ENCODE measurements at places on chromosomes 6 and 20. TPM values are rescaled to one million over a fixed set of nuclear protein-coding genes. Genes with fewer than 3 reads are reported as not detected.

The HCRTR2 gene
- total RNA-seq: not detected

The NANP gene
- 4.6 TPM for total RNA-seq

The B4GALT5 gene
- total RNA-seq: 36.0 TPM

The CGAS gene
- total RNA-seq: 7.5 TPM

The AKAP7 gene
- total RNA-seq: 31.8 TPM

The TRIM10 gene
- total RNA-seq: 0.62 TPM

The PBOV1 gene
- not detected for total RNA-seq

The SPATA25 gene
- 2.8 TPM for total RNA-seq

DNA sequence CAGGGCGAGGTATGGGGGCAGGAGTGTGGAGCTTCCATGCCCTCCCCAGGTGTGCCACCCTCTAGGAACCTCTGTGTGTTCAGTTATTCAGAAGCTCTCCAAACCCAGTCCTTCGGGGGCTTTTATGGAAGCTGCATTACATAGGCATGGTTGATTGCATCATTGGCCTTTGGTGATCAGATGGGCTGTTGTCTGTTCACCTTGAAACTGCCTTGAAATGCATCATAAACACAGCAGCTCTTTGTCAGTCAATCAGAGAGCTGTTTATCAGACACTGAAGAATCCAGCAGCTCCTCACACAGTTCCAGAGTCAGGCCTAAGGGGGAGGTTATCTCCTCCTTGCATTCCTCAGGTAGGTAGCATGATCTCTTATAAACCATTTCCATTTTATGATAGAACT is 62.4 kb downstream of the E2F3 start:
- DNase-seq: no peak

DNA sequence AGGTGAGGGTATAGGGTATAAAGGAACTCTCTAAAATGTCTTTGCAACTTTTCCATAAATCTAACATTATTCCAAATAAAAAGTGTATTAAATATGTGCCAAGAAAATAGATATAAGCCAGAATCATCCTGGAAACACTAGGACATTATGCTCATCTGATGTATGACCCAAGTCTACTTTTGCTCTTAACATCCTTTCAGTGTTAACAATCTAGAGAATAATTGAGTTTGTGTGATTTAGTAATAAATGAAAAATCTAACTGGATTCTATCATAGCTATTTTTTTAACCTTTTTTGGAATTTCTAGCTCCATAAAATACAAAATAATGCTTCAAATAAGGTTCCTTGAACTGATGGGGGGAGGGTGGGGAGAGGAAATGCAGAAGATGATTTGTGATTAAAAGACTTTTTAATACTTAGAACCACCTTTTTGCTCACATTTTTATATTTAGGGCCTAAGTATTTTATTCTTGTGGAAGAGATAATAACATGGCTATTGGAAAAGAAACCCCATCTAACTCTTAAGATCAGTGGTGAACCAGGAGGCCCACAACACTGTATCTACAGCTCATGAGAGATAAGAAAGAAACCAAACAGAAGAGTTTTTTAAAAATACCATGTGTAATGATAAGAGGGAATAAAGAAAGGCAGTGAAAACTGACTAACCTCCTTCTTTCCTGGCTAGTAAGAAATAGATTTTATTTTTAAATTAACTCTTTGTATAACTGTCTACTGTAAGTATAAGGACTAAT is 68.5 kb downstream of the PDSS2 start:
- no peak for DNase-seq

GRCh38 chr20:52267418-52267817 is 75.8 kb upstream of the ZFP64 start:
- DNase-seq: no peak

DNA sequence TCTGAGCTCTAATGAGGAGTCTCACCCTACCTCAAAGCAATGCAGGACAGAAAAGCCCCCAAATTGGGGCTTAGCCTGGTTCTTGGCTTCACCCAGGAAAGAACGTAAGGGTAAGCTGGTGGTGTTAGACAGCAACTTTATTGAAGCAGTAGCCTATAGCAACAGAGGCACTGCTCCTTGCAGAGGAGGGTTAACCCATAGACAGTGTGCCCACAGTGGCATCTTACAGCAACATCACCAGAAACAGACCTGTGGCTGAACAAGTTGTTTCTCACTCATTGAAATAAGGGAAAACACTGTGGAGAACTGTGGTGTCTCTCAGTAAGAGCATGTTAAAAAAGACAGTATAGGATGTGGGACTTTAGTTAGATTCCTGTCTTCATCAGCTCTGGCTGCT is 80.4 kb upstream of the SPTLC3 start:
- DNase-seq: no peak

GRCh38 chr20:13494019-13494418 is 144.7 kb downstream of the TASP1 start:
- DNase-seq: no peak

GRCh38 chr6:79600812-79601609 is 30.1 kb upstream of the SH3BGRL2 start:
- DNase-seq: no peak

DNA sequence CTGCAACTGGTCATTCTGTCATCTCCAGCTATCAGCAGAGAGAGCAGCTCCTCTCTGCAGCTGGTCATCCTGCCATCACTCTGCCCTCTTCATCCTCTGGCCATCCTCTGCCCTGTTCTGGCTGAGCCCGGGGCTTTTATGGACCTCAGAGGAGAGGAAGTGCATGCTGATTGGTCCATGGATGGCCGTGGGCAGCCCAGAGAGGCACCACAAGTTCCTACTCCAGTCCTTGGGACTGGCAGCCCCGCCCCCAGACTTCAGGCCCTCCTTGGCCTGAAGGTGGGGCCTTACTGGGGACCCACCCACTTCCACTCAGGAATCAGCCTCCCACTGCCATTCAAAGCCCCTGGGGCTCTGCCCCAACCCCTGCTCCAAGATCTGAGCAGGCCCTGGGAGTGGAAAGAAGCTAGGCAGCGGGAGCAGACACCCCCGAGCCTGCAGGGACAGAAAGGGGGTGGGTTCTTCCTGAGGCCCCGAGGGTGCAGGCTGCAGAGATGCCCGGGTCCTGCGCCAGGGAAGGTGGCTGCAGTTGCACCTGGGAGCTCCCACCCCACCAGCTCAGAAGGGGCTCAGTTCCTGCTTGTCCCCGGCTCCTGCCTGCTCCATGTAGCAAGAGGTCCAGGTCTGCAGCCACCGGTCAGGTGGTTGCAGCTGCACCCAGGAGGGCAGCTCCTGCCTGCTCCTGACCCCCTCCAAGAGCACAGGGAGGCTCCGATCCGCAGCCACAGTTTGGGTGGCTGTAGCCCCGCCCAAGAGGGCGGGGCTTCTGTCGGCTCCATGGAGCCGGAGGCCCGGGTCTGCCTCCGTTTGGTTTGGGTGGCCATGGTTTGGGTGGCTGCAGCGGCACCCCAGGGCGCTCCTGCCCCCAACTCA is 34.1 kb upstream of the HMGA1 start:
- DNase-seq: no peak

DNA sequence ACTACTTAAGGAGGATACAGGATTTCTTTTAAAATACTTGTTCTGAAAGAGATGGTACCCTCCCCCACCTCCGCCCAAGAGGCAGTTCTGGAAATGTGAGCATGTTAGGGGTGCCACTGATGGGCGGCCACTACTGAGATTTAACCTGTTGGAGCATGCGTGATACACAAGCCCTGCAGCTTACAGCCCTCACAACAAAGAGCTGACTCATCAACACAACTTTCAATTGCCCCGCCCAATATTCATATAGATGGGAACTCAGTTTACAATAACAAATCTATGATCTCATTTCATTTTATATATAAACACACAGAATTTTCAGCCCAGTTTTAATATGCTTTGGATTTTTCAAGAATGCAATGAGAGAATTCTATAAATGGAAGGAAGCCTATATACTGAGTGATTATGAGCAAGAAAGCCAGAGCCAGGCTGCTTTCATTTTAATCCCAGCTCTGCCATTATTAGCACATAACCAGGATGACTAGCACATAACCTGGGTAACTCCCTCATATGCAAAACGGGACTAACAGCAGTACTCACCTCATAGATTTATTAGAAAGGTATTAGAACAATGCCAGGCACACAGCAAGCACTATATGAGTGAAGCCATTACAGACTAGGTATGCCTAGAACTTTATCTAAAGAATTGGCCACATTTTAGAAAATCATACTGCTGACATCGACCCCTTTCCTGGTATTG is 45.6 kb upstream of the IPCEF1 start:
- DNase-seq: no peak

- DNase-seq: no peak
These were observed 50.6 kb downstream of the GINS1 start for GRCh38 chr20:25457886-25458680.

DNA sequence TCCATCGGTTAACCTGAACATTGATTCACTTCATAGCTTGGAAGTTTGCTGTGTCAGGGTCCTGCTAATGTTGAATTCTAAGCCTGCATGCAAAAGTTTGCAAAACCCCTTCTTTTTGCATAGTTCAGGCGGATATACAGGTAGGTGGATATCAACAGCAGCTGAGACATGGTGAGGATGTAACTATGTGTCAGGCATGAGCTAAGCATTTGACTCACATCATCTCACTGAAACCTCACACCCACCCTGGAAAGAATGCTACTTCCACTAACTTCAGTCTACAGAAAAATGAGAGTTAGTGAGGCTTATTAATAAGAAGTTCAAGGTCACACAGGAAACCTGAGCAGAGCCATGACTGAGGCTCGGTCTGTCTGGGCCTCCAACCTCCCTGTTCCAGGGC is 276.9 kb downstream of the BMP7 start:
- DNase-seq: no peak

DNA sequence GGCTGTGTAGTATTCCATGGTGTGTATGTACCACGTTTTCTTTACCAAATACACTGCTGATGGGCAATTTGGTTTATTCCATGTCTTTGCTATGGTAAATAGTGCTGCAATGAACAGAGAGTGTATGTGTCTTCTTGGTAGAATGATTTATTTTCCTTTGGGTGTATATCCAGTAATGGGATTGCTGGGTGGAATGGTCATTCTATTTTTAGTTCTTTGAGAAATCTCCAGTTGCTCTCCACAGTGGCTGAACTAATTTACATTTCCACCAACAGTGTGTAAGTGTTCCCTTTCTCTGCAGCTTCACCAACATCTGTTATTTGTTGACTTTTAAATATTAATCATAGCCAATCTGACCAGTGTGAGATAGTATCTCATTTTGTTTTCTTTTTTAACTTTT is 13.9 kb downstream of the CST9L start:
- no peak for DNase-seq

Data from sciatic nerve (tissue), 2 donors.